ENCODE measurements at places on chromosomes 7 and 10.

DNA sequence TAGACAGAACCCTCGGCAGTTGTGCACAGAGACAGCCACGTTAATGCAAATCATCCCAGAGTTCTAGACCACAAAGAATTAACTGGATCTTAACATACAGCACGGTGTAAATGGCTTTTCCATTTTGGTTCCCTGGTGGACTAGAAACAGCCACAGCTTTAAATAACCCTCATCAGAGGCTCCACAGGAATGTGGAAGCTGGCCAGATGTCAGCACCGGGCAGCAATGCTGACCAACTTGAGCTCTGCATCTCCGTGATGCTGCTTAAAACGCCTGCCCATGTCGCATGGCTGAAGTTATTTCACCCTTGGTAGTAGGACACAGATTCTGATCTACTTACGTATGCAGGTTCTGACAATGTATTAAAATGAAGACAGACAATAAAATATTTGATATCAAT is 24.5 kb downstream of the RSU1 start:
- DNase-seq, result no peak

DNA sequence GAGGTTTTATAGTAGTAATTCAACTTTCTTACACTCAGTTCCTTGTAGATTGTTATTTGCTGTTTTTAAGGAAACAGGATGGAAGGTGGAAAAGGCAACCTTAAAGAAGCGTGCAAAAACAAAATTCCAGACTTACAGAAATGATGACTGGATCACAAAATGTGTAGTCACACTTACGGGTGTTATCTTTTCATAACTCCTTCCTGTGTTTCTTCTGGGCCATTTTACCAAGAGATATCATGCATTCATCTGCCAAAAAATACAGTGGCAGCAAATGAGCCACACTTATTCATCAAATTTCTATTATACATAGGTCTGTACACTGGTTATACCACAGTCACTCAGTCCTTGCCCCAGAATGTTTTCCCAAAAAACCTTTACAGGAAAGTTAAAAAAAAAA is 94.3 kb upstream of the IL6 start:
- DNase-seq, result no peak

GRCh38 chr7:112630565-112630964 is 149.8 kb downstream of the LSMEM1 start:
- no peak for DNase-seq

DNA sequence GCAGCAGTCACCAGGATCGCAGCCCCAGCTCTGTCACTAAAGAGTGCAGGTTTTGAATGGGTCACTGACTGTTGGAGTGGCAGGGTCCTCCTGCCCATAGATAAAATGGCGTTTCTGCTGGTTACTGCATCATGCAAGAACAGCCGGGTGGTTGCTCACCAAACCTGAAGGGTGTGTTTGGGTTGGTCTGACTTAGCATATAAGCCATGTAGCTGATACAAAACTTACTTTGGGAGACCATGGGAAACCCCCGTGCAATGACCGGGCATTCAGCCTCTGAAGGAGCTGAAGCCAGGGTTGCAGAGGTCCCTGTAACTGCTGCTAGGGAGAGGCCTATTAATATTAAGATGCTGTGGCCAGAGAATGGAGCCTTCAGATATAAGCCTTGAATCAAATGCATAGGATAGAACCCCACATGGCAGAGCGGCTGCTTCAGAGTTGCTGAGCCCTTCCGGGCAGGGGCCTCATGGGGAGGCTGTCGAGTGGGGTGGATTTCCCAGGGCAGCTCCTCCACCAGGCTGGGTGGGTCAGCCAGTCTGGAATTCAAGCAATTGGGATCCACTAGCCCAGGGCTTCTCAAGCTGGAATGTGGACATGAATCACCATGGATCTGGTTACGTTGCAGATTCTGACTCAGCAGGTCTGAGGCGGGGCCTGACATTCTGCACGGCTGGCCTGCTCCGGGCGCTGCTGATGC is 70.9 kb upstream of the CTBP2 start:
- no peak for DNase-seq

GRCh38 chr10:4983615-4984216 is 19.9 kb downstream of the AKR1C2 start:
- no peak for DNase-seq

GRCh38 chr7:88040694-88041093 is 106.6 kb downstream of the ADAM22 start:
- no peak for DNase-seq

- no peak for DNase-seq
Observed at GRCh38 chr7:70678621-70679251, 453.2 kb upstream of the GALNT17 start.

- no peak for DNase-seq
Observed at GRCh38 chr10:131214521-131215244, 96.8 kb downstream of the TCERG1L start.

DNA sequence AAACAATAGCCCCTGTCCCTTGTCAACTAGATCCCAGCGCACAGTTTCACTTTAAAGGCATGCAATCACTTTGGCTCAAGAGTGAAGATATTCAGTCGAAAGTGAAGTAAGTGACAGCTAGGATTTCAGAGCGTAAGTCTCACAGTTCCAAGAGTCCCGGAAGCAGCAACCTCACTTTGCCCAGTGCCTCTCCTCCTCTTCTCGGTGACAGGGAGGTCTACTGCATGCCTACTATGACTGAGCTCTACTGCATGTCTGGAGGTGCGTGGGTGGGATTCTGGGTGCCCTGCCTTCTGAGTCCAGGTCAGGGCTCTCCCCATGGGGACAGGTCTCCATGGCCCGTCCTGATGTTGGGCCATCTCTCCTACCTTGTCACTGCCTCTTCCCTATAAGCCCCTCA is 17.0 kb downstream of the PRKCQ start:
- no peak for DNase-seq

DNA sequence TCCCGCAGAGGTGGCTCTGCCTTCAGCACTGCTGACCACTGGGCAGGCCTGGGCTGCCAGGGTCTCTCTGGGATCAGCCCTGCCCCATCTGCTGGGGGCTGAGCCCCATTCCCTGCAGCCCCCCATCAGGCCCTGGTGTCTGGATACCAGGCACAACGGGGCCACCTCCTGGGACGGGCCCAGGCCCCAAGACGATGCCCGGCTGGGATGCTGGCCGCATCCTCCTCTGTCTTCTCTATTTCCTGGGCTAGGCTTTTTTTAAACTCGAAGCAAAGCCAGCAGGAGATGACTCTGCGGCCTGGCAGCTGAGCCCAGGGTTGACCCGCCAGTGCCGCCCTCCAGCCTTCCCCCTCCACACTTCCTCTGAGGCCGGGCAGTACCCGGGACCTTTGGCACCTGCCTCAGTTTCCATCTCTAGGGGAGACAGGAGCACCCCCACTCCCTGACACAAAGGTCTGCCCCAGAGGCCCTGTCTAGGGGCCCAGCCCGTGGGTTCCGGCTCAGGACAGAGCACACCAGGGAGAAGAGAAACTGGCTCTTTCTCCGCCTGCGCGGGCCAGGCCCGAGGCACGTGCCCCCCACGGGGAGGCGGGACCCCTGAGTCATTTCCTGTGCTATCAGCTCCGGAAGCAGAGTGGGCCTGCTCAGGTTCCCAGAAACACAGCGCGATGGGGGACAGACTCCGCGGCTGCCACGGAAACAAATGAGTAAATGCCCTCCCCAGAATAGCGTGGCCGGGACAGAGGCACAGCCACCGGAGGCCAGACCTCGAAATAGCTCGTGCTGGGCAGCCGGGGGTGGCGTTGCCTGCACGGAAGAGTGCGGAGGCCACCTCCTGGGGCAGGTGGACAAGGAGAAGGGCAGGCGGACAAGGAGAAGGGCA is 84.6 kb upstream of the PDGFA start:
- DNase-seq, result no peak

DNA sequence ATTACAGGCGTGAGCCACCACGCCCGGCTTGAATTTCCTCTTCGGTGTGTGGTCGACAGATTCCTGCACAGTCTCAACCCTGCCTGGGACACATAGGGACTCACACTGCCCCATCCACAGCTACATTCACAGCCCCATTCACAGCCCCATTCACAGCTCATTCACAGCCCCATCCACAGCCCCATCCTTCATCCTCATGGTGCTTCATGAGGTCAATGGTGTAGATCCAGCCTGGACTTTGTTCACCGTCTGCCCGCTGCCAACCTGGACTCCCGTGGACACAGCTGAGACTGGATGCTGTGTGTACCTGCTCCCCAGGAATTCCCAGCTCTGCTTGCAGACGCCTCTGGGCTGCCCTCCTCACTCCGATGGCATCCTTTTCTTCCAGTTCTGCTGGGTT is 5.2 kb downstream of the IDI2 start:
- no peak for DNase-seq

DNA sequence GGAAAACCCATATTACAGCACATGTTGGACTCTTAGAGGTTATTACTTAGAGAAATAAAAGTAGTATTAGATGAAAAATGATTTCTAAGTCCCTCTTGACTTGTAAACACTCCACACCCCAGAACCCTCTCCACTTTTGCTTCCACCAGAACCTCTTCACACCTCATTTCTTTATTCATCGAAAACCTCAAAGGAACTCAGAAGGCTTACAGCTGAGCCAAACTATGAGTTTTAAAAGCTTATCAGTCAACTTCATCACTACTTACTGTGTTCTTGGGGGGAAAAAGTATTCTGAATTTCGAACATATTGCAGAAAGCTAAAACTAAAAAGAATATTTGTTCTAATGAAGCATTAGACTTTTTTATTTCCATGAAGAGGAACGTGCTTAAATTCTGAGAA is 547.8 kb upstream of the STEAP1 start:
- no peak for DNase-seq

DNA sequence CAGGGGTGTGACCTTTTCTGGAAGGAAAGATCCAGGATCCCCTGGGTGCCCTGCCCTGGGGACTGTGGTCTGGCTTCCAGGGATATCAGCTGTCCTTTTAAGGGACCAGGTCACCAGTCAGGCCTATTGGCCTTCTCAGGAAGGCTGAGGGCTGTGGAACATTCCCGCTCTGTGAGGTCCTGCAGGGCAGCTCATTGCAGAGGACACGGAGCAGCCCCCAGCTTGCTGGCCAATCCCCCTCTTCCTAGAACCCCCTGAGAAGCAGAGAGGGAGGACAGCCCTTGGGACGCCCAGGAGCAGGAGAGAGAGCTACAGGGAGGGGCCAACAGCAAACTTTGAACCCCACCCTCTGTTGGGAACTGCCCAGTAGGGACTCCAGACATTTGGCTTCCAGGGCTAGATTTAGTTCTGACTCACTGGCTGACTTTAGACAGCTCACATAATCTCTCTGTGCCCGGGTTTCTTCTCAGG is 67.9 kb upstream of the COL13A1 start:
- DNase-seq, result no peak

- no peak for DNase-seq
Observed at GRCh38 chr7:46939089-46939488, 642.8 kb downstream of the TNS3 start.

DNA sequence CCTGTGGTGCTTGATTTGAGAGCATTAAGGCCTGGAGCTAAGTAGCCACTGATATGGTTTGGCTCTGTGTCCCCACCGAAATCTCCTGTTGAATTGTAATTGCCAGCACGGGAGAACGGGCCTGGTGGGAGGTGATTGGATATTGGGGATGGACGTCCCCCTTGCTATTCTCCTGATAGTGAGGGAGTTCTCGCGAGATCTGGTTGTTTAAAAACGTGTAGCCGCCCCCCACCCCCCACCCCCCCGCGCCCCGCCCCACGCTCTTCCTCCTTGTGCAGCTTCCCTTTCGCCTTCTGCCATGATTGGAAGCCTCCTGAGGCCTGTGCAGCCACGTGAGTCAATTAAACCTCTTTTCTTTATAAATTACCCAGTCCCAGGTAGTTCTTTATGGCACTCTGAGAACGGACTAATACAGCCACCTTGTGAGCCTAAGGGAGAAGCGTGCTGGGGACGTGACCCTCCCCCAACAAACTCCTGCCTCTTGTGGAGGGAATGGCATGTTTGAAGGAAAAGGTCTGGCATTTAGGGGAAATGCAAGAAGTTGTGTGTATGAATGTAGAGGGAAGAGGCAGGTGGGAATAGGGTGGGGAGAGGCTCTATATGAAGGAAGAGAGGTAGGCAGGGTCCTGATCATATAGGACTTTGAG is 118.0 kb upstream of the KMT2C start:
- DNase-seq, result no peak
